ENCODE measurements at places on chromosomes 2 and 18. TPM values are rescaled to one million over a fixed set of nuclear protein-coding genes. Genes with fewer than 3 reads are reported as not detected.

HOXD12 gene
- total RNA-seq = not detected

REG3G gene
- total RNA-seq = not detected

NDC80 gene
- total RNA-seq = 71.7 TPM

CNNM3 gene
- total RNA-seq = 28.8 TPM
